AG08396 (cell line): ENCODE measurements at places on chromosomes 1 and 21.

- DNase-seq, result no peak
Measured at GRCh38 chr1:27100335-27101053, 54.4 kb downstream of the SLC9A1 start.

- no peak for DNase-seq
Measured at GRCh38 chr1:56898879-56899278, 44.3 kb downstream of the C8A start.

- DNase-seq, result no peak
Measured at GRCh38 chr1:209650454-209650853, 1.8 kb downstream of the LAMB3 start.

DNA sequence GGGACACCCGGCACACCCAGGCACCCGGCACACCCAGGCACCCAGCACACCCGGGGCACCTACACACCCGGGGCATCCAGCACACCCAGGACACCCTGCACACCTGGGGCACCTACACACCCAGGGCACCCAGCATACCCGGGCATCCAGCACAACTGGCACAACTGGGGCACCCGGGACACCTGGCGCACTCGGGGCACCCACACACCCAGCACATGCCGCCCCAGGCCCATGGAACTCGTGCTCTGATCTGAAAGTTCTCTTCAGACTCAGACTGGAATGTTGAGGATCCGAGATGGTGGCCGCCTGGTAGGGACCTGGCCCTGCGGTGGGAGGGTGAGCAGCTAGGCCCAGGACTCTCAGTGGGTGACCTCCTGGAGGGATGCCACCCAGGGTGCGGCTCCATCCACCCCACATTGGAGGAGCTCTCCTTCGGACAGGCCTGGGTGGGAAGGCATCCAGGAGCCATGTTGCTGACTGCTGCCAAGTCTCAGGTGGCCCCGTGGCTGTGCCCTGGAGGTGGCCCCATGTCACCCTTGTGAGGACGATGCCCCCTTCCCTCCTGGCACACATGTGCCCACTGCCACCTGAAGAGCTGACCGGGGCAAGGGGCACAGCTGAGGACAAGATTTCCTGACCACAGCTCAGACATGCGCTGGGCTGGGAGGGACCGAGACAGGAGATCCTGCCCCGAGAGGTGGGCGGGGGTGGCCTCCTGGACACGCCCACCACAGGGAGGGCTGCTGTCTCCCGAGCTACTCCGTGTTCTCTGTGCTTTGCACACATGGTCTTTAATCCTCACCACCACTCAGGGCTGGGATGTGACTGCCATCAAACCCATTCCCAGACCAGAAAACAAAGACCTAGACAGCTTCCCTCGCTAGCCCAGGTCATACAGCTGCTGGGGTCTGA, 37.0 kb downstream of the UBE2G2 start:
- no peak for DNase-seq

DNA sequence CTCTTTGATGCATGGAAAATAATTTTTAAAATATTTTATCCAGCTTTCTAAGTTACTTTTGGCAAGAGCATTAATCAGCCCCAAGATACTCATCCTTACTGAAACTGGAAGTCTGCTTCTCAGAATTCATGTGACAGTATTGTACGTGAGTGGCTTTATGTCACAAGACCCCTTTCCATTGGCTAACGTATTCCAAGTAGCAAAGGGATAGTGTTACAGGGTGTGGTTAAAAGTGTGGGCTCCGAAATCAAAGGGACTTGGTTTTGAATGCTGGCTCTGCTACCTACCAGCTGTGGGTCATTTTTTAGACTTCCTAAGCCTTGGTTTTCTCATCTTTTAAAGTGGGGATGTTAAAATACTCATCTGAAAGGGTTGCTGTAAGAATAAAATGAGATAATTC, 91.7 kb downstream of the RHOU start:
- no peak for DNase-seq

DNA sequence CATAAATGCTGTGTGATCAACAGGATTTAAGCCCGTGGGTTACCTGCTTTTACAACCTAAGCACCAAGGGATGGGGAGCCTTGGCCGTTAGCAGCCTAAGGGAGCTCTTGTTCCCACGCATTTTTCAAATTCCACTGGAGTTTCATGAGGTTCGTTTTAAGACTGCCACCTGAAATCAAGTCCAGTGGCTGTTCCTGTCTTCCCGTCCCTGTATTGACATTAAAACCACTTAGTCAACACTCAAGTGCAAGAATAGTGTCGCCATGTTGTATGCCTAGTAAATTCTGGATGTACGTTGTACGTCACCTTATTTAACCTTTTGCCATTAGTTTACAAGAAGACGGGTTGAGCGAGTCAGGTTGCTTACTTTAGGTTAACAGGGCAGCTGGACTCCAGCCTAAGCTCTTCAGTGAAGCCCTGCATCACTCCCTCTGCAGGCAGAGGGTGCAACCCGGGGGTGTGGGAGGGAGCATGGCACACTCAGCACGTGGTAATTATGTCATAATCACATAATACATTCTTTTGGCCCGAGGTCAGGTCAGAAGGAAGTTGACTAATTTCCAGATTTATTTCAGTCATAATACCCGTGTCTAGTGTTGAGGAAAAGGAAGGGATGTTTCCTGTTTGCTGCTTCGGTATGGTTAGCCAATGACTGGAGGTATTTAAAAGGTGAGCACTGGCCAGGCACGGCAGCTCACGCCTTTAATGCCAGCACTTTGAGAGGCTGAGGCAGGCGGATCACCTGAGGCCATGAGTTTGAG, 42.5 kb downstream of the CNST start:
- DNase-seq, result peak; percentile 84

- DNase-seq, result peak; percentile 61
Measured at GRCh38 chr21:39314143-39315027, 953 bp upstream of the BRWD1 start.

GRCh38 chr1:7962014-7962335, 464 bp downstream of the PARK7 start:
- DNase-seq, result no peak

- DNase-seq, result no peak
Measured at GRCh38 chr1:36982709-36983108, 51.6 kb downstream of the GRIK3 start.

GRCh38 chr1:220921498-220921897, 42.3 kb downstream of the HLX start:
- no peak for DNase-seq

DNA sequence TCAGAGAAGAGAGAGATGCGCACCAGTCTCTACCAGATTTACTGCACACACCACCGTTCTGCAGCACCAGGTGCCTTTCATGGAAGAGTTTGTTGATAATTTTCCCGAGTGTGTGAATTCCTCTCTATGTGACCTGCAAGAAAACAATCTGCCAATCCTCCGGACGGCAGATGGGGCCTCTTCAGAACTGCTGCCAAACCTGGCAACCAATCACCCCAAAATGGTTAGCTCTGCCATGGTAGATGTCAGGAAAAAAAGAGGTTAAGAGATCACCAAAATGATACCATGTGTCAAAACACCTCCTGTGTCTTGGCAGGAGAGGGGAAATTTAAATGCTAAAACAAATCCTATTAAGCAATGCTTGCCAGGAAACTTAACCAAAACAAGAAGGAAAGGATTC, 96.5 kb downstream of the DAB1 start:
- DNase-seq, result no peak

- peak; percentile 53 for DNase-seq
Measured at GRCh38 chr1:27004471-27005165, 8.0 kb downstream of the TENT5B start.

GRCh38 chr1:98119796-98120195, 199.0 kb upstream of the DPYD start:
- peak; percentile 14 for DNase-seq

GRCh38 chr1:214280386-214281020, 456 bp upstream of the SMYD2 start:
- peak; percentile 29 for DNase-seq

GRCh38 chr1:174194461-174194860, 35.1 kb downstream of the RABGAP1L start:
- DNase-seq, result no peak

DNA sequence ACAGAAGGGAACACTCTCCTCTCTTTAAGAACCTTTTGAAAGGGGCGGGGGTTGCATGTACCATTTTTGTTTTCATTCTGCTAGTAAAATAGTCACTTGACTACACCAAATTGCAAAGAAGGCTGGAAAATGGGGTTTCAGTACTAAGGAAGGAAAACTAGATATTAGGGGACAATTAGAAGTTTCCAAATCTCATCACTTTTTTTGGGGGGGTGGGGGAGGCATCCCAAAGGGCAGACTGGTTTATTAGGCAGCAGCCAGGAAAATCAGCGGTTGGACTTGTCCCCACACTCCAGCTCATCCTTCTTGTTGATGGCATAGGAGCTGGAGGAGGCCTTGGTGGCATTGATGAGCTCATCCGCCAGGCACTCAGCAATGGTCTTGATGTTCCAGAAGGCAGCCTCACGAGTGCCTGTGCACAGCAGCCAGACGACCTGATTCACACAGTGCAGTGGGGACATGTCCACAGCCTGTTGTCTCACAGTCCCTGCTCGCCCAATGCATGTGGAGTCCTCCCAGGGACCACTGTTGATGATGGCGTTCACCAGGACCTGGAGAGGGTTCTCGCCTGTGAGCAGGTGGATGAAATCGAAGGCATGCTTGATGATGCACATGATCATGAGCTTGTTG, 1.7 kb upstream of the TMEM50B start:
- no peak for DNase-seq

- DNase-seq, result no peak
Measured at GRCh38 chr1:175273376-175274031, 80.9 kb upstream of the KIAA0040 start.

- DNase-seq, result no peak
Measured at GRCh38 chr1:178143730-178144690, 50.1 kb downstream of the RASAL2 start.

DNA sequence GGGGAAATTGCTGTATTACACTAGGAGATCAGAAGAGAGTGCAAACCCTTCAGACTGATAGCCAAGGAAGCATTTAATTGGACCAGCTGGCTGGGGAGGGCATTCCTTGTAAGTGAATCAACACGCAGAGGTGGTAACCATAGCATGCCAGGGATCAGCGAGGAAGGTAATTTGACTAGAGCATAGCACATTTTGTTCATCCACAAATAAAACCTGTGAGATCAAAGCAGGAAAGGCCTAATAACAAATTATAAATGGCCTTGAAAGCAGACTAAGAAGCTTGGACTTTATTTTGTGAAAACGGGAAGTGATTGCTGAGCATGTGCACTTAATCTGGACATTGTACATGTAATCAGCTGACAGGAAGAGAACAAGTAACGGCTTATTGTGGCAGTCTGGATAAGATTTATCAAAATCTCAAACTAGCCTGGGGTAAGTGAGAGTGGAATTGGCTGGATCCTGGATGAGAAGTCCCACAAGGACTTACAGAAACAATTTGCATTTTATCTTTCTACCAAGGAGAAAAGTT, 11.7 kb upstream of the CD55 start:
- DNase-seq, result peak; percentile 43

DNA sequence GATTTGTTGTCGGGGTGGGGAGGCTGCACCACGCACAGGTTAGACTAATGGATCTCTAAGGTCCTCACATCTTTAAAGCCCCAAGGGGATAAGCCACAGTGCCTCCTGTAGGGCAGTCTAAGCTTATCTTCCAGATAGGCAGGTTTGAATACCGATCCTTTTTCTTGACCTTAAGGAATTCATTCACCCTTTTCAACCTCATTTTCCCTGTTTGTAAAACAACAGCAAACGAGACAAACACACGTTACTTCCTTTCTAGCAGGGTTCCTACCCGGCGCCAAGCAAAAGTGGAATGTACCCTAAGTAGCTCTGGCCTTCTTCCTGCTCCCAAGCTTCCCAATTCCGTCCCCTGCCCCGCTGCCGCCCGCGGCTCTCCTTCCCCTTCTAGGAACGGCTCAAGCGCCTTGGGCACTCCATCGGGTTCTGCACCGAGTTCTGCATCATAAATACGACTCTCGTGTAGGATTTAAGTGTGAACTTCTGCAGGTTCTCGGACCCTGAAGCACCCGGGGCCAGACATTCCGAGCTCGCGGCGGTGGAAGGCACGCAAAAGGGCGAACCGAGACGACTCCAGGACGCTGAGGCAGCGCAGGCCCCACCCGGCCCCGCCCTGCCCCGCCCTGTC, 548 bp upstream of the CDC20 start:
- peak; percentile 50 for DNase-seq

DNA sequence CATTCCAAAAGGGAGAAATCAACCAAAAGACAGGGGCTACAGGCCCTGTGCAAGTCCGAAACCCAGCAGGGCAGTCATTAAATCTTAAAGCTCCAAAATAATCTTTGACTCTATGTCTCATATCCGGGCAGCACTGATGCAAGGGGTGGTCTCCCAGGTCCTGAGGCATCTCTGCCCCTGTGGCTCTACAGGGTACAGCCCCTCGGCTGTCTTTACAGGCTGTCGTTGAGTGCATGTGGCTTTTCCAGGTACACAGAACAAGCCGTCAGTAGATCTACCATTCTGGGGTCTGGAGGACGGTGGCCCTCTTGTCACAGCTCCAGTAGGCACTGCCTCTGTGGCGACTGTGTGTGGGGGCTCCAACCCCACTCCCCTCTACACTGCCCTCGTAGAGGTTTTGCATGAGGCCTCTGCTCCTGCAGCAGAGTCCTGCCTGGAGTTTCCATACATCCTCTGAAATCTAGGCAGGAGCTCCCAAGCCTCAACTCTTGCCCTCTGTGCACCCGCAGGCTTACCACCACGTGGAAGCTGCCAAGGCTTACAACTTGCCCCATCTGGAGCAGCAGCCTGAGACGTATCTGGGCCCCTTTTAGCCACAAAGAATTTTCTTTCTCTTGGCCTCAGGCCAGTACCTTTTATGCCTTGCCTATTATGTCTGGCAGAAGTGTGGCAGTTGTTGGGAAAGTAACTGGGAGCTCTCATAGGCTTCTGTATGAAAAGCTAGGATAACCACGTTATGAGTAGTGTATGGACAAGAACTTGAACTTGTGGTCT, 52.5 kb downstream of the POU2F1 start:
- no peak for DNase-seq

DNA sequence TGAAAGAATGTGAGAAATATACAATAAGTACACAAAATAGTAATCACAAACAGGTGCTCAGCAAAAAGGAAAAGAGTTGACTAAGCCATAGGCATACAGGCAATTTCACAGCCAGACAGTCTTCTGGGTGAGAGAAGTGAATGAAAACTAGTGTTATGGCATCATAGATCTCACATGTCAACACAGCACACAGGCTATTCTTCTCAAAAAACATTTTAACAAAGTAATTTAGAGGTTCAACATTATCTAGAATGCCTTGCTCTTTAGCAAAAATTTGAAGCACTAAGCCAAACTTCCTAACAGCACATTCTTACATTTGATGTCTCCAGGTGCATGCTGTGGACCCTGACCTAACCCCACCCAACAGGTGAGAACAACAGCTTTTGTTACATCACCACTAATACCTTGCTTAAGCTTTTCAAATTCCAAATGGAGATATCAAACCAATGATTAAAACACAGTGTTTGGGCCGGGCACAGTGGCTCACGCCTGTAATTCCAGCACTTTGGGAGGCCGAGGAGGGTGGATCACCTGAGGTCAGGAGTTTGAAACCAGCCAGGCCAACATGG, 30.5 kb downstream of the OTUD7B start:
- DNase-seq, result no peak

- DNase-seq, result no peak
Measured at GRCh38 chr1:164753521-164754077, 194.6 kb downstream of the PBX1 start.

DNA sequence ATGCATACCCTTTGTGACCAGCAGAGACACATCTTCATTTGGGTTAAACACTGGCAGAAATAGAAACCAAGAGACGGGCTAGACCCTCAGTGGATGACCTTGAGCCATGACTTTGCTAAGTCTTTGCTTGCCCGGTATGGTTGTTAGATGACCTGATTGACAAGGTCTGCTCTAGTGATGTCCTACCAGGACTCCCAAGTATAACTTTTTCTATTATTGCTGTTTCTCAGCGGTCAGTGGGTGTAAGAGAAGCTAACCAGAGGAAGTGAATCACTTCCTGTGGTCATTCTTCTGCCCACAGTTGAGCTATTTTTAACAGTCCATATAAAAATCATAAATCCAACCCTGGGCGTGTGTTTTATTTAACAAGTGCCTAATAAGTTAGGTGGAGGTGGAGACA, 126.2 kb upstream of the ETS2 start:
- DNase-seq, result peak; percentile 72
